ENCODE measurements at places on chromosomes 2 and 18.

GRCh38 chr2:30269771-30270145, 38.4 kb downstream of the LBH start:
- DNase-seq = no peak

- DNase-seq = no peak
These were observed 53.4 kb downstream of the WIPF1 start for GRCh38 chr2:174544156-174544555.

DNA sequence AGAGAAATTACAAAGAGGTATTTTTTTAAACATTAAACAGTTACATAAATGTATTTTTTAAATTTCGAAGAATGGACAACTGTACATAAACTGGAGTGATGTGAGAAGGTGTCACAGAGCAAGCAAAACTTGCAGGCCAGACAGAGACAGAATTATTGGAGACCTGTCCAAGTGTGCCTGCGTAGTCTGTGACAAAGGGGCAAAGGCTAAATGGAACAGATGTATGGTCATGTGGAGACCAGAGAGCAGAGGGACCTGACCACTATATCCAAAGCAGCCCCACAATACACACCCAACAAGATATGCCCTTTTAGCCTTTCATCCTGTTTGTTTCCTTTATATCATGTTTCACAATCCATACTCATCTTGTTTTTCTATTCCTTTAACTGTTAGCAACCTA, 225.3 kb upstream of the VWC2L start:
- DNase-seq = no peak

DNA sequence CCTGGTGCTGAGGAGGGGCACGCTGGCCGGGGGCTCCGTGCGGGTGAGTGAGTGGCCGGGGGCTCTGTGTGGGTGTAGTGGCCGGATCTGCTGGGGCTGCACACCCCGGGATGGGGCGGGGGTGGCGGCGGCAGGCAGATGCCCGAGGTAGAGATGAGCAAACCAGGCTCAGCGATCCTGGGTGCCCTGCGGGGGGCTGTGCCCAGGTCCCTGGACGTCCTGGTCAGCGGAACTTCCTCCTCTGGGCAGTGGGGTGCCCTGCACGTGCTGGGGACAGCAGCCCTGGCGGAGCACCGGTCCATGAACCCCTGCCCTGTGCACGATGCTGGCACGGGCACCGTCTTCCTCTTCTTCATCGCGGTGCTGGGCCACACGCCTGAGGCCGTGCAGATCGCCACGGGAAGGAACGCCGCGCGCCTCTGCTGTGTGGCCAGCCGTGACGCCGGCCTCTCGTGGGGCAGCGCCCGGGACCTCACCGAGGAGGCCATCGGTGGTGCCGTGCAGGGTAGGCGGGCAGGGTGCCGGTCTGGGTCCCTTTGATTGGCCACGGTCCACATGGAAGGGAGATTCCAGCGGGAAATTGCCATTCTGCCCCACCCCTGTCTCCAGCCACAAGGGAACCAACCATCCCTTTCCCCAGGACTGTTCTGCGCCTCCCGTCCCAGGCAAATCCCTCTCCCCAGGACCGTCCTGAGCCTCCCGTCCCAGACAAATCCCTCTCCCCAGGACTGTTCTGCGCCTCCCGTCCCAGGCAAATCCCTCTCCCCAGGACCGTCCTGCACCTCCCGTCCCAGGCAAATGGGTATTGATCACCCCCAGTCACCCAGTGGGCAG, 5.9 kb downstream of the NEU4 start:
- no peak for DNase-seq

GRCh38 chr18:37533647-37534584, 31.7 kb downstream of the CELF4 start:
- DNase-seq = no peak

- no peak for DNase-seq
These were observed 327.0 kb downstream of the RAD51AP2 start for GRCh38 chr2:17191223-17191622.

GRCh38 chr2:157692768-157693167, 64.1 kb upstream of the ACVR1C start:
- DNase-seq = no peak

- no peak for DNase-seq
These were observed 1038.3 kb upstream of the ACVR2A start for GRCh38 chr2:146806364-146807005.

DNA sequence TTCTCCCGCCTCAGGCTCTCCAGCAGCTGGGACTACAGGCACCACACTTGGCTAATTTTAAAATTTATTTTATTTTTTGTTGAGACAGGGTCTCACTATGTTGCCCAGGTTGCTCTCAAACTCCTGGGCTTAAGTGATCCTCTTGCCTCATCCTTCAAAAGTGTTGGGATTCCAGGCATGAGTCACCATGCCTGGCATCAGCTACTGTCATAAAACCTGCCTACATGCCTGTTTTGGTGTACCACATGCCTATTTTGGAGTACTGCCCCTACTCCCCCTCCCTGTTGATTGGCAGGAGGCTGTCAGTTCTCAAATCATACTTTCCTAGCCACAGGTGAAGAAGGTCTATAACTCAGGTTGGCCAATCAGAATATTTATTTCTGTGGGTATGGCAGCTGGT, 64.0 kb downstream of the CHST9 start:
- no peak for DNase-seq

DNA sequence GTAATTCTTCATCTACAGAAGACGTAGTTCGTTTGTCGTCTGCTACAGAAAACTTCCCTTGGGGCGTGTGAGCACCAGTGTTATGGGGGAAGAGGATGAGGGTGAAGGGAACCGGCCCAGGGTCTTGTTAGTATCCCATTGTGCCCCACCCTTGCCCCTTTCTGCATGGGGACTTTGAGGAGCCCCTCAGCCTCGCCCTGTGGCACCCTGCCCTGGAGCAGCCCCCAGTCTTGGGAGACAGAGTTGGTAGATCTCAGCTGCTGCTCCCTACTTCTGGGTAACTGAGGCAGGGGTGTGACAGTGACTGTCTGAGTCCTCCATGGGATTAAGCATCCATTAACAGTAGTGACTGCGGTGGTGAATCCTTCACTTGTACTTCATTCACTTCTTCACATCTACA, 50.1 kb downstream of the RNF144A start:
- DNase-seq = no peak

DNA sequence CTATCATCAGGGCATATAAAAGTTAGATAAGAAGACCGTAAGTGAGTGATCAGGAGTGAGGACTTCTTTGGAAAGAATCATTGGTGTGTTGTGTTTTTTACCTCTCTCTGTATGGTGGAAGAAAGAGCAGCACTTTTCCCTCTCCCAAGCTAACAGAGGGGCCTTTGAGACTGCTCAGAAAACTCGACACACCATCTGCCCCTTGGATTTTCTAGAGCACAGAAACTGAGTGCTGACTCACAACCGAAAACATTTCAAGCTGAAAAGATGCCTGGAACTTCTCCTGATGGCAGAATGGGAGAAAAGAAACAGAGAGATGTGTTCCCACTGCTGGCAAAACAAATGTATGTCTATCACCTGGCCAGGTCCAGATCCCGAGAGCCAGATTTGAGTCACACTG, 156.6 kb downstream of the DNAH7 start:
- no peak for DNase-seq

DNA sequence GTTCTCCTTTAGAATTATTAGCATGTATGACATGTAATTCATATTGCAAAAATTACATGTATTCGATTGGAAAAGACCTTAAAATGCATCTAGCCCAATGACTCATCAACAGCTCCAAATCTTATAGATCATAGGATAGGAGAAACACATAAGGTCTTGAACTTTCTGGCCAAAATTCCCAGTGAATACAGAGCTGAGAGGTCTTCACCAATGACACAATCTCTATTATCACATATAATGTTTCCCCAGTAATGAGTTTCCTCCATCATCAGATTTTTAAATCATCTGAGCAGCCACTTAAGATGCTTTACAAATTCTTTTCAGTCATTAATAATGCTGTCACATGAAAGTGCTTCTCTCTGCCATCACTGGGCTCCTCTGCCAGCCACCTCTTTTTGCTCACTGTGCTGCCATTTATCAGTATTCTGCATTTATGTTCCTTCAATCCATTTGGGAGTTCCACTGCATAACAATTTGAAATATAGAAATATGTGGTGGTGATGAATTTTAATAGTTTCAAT, 804.9 kb downstream of the SUCLG1 start:
- no peak for DNase-seq

- DNase-seq = no peak
These were observed 22.5 kb upstream of the UBE2F start for GRCh38 chr2:237944302-237944701.

DNA sequence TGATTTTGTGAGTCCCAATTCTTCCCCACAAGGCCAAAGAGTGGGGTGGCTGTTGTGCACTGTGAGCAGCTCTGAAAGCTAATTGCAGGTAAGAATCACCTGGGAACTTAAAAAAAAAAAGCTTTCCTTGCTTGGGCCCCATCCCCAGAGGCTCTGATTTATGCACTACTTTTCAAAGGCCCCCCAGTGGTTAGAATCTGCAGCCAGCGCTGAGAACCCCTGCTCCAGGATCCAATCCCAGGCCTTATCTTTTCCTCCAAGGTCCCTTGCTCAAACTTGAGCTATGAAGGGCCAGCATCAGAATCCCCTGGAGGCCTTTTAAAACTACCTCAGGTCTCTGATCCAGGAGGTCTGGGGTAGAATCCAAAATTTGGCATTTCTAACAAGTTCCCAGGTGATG, 156.8 kb downstream of the UXS1 start:
- DNase-seq = no peak

DNA sequence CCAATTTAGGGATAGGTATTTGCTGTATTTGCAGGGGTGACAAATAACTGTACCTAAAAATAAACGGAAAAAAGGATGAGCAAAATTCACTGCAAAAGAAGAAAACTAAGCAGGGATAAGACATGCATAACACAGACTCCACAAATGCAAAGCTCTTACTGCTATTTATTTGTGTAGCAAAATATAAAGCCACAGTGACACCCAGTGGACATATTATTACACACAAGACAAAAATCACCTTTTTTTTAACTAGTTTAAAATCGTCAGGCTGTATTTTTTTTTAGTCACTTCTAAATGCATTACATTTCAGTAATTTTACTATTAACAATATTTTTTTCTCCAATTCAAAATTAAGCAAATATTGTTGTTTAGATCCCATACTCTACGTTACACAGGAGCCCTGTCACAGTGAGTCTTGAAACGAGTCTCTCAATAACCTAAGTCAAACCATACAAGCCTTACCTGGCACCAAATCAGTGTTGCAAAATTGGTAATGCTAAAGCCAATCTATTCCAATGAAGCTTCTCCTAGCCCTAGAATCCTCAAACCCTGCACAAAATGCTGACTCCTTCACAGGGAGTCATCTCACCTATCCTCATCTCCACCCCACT, 23.7 kb downstream of the METTL4 start:
- DNase-seq = peak; percentile 21

DNA sequence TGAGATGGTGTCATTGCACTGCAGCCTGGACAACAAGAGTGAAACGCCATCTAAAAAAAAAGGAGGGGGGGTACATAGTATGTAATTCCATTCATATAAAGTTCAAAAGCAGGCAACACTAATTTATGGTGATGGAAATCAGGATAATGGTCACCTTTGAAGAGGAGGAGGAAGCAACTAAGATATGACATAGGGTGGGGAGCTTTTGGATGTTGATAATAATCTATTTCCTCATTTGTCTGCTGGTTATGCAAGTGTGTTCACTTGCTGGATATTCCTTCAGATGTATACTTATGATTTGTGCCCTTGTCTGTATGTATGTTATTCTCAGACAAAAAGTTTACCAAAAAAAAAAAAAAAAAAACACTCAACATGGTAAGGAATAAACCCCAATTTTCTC, 28.6 kb upstream of the ATIC start:
- DNase-seq = no peak
